Activated CD8-positive, alpha-beta T cell treated with anti-CD3 and anti-CD28 coated beads, Interleukin-2, amount 10 ng/mL, durations not matched to agents 7 days and 5 days (primary cell): ENCODE measurements at places on chromosomes 16 and 17.

DNA sequence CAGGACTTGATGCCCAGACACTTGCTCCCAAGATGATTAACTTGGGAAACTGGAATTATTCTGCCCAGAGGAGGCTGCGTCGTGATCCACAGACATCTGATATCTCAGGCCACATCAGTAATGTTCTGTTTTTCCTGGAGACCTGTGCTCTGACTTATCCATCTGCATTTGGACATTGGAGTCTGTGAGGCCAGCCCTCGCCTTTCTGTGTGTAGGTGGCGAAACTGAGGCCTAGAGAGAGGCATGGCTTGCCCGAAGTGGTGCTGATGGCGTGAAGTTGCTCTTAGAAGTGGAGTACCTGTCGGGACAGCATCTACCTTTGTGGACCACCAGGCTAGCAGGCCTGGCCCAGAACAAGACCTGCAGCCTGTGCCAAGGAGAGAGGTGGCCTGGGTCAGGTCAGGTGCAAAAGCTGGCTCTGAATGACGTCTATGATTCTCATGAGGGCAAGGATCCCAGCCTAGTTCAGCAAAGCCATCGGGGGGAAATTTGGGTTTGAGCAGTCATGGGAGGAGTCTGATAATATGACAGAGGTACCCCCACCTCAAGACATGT, 186.8 kb upstream of the ZNF469 start:
- DNase-seq: no peak

- DNase-seq: no peak
These were observed 214.7 kb downstream of the SPECC1 start for GRCh38 chr17:20223808-20224328.

DNA sequence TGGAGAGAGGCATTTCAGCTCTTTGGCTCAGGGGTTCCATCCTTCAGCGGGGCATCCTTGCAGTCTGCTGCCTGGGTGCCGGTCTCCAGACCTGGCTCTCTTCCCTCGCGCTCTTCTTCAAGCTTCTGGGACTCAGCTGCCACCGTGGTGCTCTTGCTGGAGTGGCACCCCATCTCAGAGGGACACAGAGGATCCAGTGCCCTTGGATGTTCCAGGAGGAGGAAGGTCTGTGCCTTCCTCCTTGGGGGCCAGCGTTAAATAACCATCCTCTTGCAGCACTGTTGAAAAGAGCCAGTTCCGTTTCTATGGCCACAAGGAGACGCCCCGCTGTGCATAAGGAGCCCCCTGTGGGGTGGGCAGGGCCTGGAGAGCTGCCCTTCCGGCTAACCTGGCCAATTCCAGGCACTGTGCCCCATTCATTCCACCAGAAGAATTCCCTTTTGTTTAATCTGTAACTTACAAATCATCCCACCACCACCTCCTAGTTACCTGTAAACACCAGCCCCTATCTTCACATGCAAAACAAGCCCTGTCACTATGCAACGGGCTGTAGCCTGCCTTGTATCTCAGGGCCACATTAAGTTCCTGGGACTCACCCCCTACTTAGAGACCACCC, 8.6 kb downstream of the CHD9NB start:
- no peak for DNase-seq

- no peak for DNase-seq
These were observed 2.4 kb upstream of the MED13 start for GRCh38 chr17:62067165-62068145.

- peak; percentile 61 for DNase-seq
These were observed 55.0 kb upstream of the METRNL start for GRCh38 chr17:83024218-83024971.

- DNase-seq: no peak
These were observed 108.2 kb upstream of the ASIC2 start for GRCh38 chr17:33401249-33401648.

- no peak for DNase-seq
These were observed 47.1 kb downstream of the BCL7C start for GRCh38 chr16:30846649-30847402.

GRCh38 chr17:76679239-76679638, 31.5 kb downstream of the MXRA7 start:
- no peak for DNase-seq

- no peak for DNase-seq
These were observed 653.3 kb downstream of the CDH11 start for GRCh38 chr16:64468515-64469090.

- DNase-seq: no peak
These were observed 137.1 kb downstream of the TRIM37 start for GRCh38 chr17:58969612-58970011.

- DNase-seq: no peak
These were observed 22.0 kb downstream of the PRCD start for GRCh38 chr17:76561799-76562268.

- no peak for DNase-seq
These were observed 201.2 kb upstream of the CACNG3 start for GRCh38 chr16:24054741-24055491.

GRCh38 chr17:43543300-43543699, 2.8 kb downstream of the ETV4 start:
- DNase-seq: no peak

DNA sequence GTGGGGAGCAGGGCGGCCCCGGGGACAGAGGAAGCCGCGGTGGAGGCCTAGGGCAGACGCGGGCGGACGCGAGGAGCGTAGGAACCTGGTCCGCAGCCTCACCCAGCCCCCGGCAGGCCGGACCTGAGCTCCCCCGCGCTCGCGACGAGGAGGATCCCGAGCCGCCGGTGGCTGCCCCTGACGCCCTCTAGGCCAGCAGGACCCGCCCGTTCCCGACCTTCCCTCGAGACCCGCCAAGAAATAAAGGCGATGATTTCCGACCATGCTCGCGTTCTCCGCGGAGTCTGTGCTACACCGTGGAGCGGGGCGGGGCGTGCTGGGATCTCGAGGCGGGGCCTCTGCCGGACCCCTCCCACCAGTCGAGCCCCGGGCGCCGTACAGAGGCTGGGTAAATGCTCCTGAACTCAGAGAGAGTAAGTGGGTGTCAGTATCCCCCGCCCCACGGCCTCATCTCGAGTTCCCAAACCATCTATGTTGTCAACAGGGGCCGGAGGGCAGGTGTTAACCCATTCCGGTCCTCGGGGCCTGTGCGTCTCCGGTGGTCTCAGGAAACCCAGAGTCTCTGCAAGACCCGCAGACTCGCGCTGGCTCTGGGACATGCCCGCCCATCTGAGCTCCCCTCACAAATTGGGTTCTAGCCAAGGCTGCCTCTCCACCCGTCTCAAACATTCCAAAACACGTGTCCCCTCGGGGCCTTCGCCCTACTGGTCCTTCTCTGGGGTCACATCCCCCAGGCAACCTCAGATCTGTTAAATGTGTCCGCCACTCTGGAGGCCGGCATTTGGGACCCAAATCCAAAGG, 13.7 kb downstream of the SYCE1L start:
- DNase-seq: peak; percentile 76

- no peak for DNase-seq
These were observed 266.4 kb downstream of the HAPSTR1 start for GRCh38 chr16:9357829-9358228.

GRCh38 chr16:23079675-23080301, 69.5 kb downstream of the USP31 start:
- no peak for DNase-seq

DNA sequence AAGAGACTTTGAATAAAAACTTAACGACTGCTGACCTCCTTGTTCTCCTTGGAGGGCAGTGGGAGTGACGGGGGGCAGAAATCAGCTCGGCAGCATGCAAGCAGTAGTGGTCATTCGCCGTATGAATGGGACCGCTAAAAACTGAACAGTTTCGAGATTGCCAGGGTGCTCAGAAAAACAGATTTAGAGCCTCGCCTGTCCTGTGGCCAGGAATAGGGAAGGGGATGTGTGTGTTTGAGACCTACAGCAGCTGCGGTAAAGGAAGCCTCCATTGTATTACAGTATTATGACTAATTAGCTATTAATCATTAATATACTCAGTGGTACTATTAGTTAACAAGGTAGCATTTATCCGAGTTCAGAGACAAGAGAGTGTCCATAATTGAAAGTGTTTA, 670 bp upstream of the ZNF652 start:
- no peak for DNase-seq

- DNase-seq: no peak
These were observed 5.4 kb upstream of the PRR35 start for GRCh38 chr16:554640-555365.
